ENCODE measurements at places on chromosomes 4 and X. TPM values are rescaled to one million over a fixed set of nuclear protein-coding genes. Genes with fewer than 3 reads are reported as not detected.

Gene UNC5C
- total RNA-seq: 6.5 TPM

DNA sequence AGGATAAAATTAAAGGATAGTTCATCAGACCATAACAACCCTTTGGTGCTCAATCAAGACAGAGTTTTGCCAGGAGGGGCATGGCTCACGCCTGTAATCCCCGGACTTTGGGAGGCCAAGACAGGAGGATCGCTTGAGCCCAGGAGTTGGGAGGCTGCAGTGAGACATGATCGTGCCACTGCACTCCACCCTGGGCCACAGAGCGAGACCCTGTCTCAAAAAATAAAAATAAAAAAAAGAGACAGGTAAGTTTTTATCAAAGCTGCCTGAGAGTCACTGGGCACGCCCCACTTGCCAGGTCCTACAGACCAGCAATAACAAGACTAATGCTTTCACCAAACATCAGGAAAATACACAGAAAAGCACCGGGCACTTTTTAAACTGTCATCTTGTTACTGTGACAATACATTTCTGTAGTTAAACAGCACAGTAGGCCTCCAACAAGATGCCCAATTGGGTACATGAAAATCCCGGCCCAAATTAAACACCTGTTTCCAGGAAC, 765 bp downstream of the CFAP97 start:
- peak overlapping the region; percentile 98 for H3K4me3 ChIP-seq
- peaks cover 31% of the 10 kb centered on the region for H3K4me1 ChIP-seq
- H3K27ac ChIP-seq: peak overlapping the region; percentile 98
- no peak for DNase-seq

Gene PCDH7
- total RNA-seq: 8.0 TPM

DNA sequence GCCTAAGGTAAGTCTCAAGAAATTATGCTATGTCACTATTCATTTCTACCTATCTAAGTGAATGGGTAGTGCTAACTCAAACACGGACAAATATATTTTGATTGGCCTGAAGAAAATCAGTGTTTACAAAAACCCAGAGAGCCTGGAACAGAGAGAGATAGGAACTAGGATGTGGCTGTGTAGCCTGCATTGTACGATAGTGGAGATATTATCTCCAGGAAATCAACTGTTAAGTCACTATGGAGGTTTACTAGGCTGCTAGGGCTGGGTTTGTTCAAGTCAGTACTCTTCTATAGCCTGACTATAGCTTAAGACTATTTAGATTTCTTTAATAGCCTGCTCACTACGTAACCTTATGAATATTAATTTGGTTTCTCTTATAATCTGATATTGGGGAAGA, 127.9 kb downstream of the TACR3 start:
- H3K4me1 ChIP-seq: peaks cover 5% of the 10 kb centered on the region
- H3K27me3 ChIP-seq: no peaks in the 10 kb centered on the region
- H3K4me3 ChIP-seq: no peak overlapping the region
- no peak overlapping the region for H3K27ac ChIP-seq

Gene TEC
- total RNA-seq: 0.25 TPM

Data from neural crest cell (in vitro differentiated cells).